ENCODE measurements at places on chromosomes 11 and 22.

- no peak overlapping the region for H3K27ac ChIP-seq
- H3K27me3 ChIP-seq, result no peaks in the 10 kb centered on the region
- DNase-seq, result no peak
- H3K4me3 ChIP-seq, result no peak overlapping the region
These were observed 13.0 kb downstream of the CDC42BPG start for GRCh38 chr11:64831411-64831891.

DNA sequence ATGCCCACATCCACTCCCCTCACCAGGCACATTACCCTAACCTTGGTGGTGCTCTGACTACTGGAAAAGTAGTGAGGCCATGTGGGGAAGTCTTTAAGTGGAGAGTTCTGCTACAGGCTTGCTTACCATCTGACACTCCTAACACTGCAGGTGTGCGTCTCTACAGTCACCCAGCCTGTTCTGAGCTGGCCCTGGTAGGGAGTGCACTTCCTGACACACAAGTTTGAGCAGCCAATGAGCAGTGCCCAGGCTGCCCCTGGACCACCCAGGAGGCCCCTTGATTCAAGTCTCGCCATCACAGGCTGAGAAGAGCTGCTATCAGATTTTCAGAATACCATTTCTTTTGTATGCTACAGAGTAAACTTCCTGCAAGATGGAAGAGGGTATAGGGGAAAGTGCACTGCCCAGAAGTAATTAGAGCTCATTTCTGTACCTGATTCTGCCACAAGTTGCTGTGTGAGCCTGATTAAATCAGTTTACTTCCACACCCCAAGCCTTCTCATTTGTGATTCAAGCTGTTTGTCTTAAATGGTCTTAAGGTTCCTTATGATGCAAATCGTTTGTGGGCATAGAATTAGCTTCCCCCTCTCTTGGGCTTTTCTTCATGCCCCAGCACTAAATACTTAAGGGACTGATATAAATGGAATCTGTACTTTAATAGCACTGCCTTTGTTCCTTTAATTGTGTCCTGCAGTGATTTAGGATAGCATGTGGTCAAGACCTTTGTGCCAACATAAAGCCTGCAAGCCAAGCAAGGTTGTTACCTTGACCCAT lies 22.2 kb downstream of the OPCML start:
- H3K27ac ChIP-seq, result no peak overlapping the region
- no peak overlapping the region for H3K4me3 ChIP-seq
- no peaks in the 10 kb centered on the region for H3K36me3 ChIP-seq
- no peak for DNase-seq
- no peaks in the 10 kb centered on the region for H3K4me1 ChIP-seq

GRCh38 chr11:1694064-1694845 lies 2.7 kb upstream of the KRTAP5-6 start:
- H3K4me3 ChIP-seq, result peak overlapping the region; percentile 49
- peaks cover 44% of the 10 kb centered on the region for H3K4me1 ChIP-seq
- DNase-seq, result peak; percentile 93
- peak overlapping the region; percentile 91 for H3K27ac ChIP-seq
- no peaks in the 10 kb centered on the region for H3K36me3 ChIP-seq

- H3K27ac ChIP-seq, result no peak overlapping the region
- peaks cover 43% of the 10 kb centered on the region for H3K4me1 ChIP-seq
- H3K4me3 ChIP-seq, result no peak overlapping the region
- H3K36me3 ChIP-seq, result peaks cover 12% of the 10 kb centered on the region
- no peaks in the 10 kb centered on the region for H3K27me3 ChIP-seq
These were observed 102.4 kb downstream of the MICAL2 start for GRCh38 chr11:12212821-12213185.

DNA sequence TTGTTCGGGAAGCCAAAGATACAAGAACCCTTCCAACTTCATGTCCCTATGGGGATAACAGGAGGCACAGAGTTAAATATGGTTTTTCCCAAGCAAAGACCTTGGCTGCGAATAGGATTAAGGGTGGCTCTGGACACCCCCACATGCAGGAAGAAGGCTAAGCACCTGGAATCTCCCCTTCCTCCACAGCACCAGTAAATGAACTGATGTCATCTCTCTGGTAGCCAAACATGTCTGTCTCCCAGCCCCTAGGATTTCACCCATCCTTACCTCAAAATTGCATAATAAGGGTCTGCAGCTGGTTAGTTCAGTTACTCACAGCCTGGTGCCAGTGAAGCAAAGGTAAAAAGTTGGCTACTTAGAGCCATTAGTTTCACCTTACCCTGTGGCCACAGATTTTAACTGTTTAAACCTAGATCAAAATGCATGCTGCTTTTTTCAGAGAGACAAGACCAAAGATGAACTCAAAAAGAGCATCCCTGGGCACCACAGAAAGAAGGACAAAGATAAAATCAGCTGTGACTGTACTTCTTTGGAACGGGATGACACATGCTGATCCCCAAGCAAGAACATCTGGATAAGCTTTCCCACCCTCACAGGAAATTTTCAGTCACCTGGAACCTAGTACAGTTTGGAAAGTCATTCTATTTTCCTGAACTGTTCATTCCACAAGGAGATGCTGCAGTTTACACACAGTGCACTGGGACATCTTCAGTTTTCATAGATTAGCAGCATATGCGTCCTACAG lies 77.2 kb upstream of the AKIP1 start:
- no peaks in the 10 kb centered on the region for H3K27me3 ChIP-seq
- no peak for DNase-seq
- H3K4me1 ChIP-seq, result peaks cover 29% of the 10 kb centered on the region
- H3K36me3 ChIP-seq, result no peaks in the 10 kb centered on the region
- H3K27ac ChIP-seq, result peak overlapping the region; percentile 50

GRCh38 chr11:11311169-11311568 lies 41.9 kb downstream of the CSNK2A3 start:
- no peaks in the 10 kb centered on the region for H3K27me3 ChIP-seq
- no peak for DNase-seq
- H3K27ac ChIP-seq, result no peak overlapping the region
- no peak overlapping the region for H3K4me3 ChIP-seq
- 0 out of 2 replicates have a peak, but pooled peaks cover 6% of the 10 kb centered on the region for H3K4me1 ChIP-seq
- H3K36me3 ChIP-seq, result no peaks in the 10 kb centered on the region

DNA sequence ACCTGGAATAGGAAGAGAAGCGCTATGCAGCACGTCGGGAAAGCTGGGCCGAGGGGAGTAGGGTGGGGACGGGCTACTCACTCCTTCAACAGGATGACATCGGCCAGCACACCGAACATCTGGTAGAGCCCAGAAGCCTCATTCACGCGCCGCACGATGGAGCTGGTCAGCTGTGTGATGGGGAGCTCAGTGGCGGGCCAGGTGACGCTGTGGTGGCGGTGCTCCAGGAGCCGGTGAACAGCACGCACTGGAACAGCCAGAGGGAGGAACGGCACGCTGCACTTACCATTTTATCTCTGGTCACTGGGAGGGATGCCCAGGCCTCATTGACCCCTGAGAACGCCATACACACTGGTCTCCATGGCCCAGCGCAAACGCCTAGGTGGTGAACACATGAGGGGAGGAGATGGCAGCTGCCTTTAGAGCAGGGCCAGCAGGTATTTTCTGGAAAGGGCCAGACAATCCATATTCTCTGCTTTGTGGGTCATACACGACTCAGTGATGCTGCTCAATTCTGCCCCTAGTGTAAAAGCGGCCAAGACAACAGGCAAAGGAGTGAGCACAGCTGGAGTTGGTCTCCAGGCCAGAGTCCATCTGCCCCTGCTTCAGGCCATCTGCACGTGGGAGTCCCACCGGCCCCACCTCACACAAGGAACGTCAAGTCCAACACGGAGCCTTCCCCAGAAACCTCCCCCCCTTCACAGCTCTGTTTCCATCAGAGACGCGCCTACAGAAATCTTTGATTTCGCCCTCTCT lies 8.8 kb downstream of the FOXRED2 start:
- no peak for DNase-seq
- H3K4me3 ChIP-seq, result no peak overlapping the region
- no peaks in the 10 kb centered on the region for H3K27me3 ChIP-seq
- H3K27ac ChIP-seq, result no peak overlapping the region
- H3K4me1 ChIP-seq, result no peaks in the 10 kb centered on the region

GRCh38 chr11:95149651-95150364 lies 60.2 kb downstream of the ENDOD1 start:
- no peaks in the 10 kb centered on the region for H3K27me3 ChIP-seq
- peak overlapping the region; percentile 51 for H3K4me3 ChIP-seq
- peak overlapping the region; percentile 94 for H3K27ac ChIP-seq
- H3K4me1 ChIP-seq, result peaks cover 14% of the 10 kb centered on the region

Data from Caco-2 (cell line).